Fibroblast of skin of left quadriceps (primary cell): ENCODE measurements at places on chromosomes 13 and 19.

DNA sequence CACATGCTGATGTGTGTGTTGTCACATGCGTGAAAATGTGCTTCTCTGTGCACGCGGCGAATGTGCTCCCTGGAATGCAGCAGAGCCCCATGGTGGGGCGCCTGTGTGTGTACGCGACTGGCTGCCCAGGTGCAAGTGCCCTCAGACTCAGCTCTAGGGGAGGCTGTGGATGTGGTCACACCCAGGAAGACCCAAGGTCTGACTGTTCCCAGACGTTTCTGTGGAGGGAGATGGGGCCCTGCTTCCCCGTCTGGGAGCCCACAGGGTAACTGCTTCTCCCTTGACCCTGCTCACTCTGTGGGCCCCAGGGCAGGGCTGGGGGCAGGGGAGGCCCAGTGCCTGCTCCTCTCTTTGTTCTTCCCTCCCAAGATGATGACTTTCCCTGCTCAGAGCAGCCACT is 7.9 kb upstream of the UQCR11 start:
- no peak for DNase-seq

DNA sequence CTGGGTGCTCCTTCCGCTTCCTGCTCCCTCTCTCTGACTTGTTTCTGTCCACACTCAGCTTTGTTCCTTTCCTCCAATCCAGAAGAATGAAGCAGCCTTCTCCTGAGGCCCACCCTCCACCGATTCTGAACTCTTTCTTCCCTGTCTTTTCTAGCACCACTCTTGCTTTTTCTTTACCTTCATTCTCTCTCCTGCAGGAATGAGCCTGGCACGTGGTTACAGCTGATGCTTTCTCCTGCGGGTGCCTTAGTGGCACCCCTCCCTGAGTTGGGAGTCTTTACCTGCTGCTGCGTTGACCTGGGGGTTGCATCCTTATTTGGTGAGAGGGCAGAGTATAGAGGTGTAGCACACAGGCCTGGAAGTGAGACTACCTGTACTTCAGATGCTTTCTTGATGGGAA is 6.2 kb downstream of the UBAC2 start:
- DNase-seq, result no peak

- no peak for DNase-seq
Observed at GRCh38 chr13:31018511-31018910, 86.1 kb downstream of the TEX26 start.

DNA sequence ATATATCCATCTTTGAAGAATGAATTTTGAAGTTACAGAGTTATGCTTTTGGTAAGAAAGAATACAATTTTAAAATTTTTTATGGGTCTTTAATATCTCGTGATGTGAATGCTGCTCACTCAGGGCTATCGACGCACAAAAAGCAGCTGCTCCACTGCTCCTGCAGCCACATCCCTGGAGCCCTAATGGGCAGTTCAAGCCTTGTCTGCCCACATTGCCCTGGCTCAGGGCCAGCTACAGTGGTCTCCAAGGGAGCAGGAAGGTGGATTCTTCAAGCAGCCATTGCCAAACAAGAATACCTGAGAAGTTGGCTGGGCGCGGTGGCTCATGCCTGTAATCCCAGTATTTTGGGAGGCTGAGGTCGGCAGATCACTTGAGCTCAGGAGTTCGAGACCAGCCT is 85.8 kb downstream of the IPO5 start:
- DNase-seq, result no peak

DNA sequence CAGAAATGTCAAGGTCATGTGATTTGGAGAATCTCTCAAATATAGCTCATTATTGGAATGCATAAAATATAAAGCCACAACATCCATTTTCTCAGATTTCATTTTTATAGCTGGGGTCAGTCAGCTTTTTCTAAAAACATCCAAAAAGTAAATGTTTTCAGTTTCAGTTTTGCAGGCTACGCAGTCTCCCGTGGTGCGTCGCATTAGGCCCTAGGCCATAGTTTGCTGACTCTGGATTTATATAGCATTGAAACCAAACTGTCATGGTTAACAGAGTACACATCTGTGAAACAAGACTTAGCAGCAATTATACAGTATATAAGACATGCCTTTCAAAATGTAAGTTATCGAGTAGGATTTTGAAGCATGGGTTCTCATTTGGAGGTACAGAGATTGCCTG is 140.0 kb downstream of the IRS2 start:
- no peak for DNase-seq

GRCh38 chr13:98999639-98999952 is 21.7 kb upstream of the DOCK9 start:
- no peak for DNase-seq

DNA sequence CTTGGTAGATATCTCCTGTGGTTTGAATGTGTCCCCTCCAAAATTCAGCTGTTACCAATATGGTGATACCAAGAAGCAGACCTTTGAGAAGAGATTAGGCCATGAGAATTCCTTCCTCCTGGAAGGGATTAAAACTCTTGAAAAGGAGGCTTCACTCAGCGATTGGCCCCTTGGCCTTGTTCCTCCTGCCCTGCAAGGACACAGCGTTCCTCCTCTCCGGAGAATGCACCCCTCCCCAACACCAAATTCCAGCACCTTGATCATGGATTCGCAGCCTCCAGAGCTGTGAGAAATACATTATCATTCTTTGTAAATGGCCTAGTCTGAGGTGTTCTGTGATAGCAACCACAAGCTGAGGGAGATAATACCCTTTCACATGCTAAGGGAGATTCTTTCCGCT is 34.5 kb upstream of the ARHGEF7 start:
- no peak for DNase-seq

DNA sequence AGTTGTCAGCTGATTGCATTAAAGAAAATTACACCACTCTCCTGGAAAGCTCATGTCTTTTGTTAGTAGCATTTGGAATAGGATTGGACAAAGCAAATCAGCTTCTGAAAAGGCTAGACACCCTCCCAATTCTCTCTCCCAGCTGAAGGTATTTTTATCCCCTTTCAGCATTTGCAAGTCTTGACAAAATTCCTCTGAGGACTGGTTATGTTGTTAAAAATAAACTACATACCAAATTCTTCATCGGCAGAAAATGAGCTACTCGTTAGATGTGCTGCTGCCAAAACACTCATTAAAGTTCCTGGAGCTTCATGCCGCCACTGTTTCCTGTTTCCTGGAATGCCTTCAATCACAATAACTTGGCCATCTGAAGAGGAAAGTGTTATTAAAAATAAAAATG is 37.1 kb downstream of the UTP14C start:
- DNase-seq, result no peak

- DNase-seq, result no peak
Observed at GRCh38 chr13:64937302-64937701, 2292.8 kb downstream of the PCDH9 start.

DNA sequence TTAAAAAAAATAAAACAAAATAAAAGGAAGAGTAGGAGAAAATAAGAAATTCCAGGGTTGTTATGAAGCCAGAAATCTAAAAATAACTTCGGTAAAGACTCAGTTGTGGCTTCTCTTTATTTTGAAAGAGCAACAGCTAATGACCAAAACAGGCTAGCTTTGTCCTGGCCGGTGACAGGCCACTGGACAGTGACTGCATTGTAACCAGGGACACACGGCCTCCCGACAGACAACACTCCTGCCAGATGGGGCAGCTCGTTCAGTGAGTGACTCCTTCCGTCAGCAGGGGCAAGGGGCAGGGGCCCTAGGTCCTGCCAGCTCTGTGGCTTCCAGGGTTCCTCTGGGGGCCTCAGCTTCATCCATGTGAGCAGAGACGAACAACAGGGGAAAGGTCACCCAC is 173.4 kb downstream of the KATNAL1 start:
- no peak for DNase-seq

DNA sequence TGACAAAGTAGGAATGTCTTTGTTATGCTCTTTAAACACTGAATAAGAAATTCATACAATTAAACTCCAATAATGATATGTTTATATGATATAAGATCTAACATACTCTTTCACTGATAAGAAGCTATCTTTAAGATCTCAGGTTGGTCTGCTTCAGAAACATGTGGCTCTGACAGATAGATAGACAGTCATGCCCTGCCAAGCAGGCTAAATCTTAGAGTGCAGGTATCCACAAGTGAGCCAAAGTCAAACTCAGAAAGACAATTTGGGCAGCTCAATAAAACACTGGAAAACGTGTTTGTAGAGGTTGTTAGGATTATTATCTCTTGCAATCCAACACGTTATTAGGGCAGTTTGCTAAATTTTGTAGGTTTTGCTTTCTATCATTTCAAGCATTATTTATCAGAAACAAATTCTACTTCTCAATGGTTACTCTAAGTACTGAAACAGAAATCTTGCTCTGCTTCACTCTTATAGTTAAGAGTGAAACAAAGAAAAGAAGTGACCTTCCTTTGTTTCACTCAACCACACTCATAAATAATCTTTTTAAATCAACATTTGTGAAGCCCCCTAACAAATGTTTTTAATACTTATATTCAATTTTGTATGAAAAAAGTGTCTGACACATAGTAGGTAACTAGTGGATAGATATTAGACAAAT is 1255.6 kb downstream of the DIAPH3 start:
- DNase-seq, result no peak

DNA sequence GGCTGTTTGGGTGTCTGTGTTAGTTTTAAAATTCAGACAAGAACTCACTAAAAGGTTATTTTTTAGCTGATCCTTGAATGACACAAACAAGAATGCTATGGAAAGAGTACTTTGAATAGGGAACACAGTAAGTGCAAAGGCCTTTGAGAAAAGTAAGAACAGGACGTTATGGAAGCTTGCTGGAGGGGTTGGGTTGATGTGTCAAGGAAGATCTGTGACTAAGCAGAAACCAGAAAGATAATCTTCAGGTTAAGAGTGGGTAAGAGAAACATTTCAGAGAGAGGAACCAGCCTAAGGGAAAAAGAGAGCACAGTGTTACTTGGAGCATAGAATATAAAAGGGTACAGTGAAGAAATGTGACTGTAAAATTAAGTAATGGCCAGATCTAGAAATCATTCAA is 41.2 kb upstream of the TRPC4 start:
- no peak for DNase-seq

DNA sequence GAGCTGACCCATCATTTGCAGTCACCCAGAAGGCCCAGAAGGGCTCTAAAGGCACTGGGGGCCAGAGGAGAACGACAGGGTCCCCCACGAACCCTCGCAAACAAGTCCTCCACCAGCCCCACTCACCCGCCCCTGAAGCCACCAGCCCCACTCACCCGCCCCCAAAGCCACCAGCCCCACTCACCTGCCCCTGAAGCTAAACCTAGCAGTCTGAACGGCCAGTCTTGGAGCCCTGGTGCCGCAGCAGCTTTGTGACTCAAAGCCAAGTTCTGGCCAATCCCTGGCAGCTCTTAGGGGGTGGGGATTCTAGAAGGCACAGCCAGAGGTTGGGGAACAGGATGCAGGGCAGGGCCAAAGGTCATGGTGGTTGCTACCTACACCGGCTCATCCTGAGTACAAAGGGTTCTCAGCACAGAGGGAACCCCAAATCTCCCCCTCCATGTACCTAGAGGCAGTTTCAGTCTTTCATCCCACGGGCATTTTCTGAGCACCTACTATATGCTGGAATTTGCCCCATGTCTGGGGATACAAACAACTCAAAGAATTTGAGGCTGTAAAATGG is at the start of gene IQCN:
IQCN (minus strand) TSS at position 234 of the 562 bp plus-strand sequence. CDS start 4,974 bp downstream, outside the sequence.
- no peak for DNase-seq

DNA sequence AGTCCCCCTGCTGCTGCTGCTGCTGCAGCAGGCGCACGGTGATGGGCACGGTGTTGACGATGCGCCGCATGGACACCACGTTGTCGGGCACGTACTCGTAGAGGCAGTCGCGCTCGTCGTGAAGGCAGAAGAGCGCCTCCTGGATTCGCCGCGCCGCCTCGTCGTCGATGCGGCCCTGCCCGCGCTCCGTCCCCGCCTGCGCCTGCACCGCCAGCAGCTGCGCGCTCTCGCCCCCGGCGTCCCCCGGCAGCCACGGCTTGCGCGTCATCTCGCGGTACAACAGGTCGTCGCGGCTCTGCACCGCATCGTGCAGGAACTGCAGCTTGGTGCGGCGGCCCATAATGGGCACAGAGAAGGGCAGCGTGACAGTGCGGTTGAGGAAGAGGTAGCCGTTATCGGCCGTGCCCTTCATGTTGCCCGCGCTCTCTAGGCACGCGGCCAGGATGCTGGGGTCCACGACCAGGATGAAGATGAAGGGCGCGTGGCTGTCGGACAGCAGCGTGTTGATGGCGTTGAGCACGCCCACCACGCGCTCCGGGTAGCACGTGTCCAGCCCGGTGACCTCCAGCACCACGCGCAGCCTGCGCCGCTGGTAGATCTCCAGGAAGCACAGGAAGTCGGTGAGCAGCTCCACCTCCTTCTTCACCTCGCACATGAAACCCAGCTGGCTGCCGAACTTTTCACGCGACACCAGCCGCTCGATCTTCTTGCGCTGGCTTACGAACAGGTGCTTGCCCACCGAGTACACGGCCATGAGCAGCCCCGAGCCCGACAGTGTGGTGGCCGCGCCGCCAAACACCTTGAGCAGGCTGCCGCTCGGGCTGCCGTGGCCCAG is 8.1 kb downstream of the NKPD1 start:
- no peak for DNase-seq

DNA sequence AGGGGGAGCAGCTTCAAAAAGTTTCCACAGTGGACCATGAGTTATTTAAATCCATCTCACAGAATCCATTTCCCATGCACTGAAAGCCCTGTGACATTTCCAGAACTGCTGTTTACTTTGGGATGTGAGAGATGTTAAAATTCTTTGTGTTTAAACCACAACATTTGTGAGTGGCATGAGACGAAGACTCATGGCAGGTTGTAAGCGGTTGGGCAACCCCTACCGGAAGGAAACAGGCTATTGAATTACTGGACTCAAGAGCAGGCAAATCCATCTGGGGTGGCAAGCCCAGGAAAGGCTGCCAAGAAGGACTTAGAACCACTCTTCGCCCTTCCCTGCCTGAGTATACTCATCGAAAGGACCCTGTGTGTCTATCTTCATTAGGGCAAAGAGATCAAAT is 22.3 kb upstream of the CLDN10 start:
- DNase-seq, result no peak
